Right ventricle myocardium inferior (tissue), 1 donor: ENCODE measurements at places on chromosomes 1 and 21. TPM values are rescaled to one million over a fixed set of nuclear protein-coding genes. Genes with fewer than 3 reads are reported as not detected.

DNA sequence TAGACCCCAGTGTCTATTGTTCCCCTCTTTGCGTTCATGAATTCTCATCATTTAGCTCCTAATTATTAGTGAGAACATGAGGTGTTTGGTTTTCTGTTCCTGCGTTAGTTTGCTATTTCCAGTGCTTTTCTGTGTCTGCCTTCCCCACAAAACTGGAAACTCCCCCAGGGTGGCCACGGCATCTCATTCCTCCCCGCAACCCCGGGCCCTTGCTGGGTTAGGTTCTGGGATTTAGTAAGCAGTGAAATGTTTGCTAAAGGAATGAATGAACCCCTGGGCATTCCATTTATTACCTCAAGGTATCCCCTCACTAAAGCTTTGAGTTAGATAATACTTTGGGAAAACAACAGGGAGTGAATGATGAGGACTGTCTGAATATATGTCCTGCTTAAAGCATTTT lies 142.9 kb downstream of the GLUL start:
- no peak for DNase-seq

- DNase-seq, result no peak
Observed at GRCh38 chr1:64073705-64074104, 129.7 kb upstream of the UBE2U start.

- DNase-seq, result no peak
Observed at GRCh38 chr1:173355281-173356031, 121.7 kb upstream of the PRDX6 start.

GRCh38 chr1:119010201-119010600 lies 22.1 kb upstream of the TBX15 start:
- DNase-seq, result no peak

AIM2 gene
- total RNA-seq, result 0.51 TPM

DNA sequence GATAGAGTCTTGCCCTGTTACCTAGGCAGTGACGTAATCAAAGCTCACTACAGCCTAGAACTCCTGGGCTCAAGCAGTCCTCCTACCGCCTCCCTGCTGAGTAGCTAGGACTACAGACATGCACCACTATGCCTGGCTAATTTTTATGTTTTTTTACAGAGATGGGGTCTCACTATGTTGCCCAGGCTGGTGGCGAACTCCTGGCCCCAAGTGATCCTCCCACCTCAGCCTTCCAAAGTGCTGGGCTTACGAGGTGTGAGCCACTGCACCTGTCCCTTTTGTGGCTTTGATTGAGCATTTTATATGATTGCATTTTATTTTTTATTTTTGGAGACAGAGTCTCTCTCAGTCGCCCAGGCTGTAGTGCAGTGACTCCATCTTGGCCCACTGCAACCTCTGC lies 25.8 kb downstream of the SDCCAG8 start:
- DNase-seq, result no peak

GRCh38 chr1:154157520-154158306 lies 2.8 kb upstream of the NUP210L start:
- DNase-seq, result no peak

DNA sequence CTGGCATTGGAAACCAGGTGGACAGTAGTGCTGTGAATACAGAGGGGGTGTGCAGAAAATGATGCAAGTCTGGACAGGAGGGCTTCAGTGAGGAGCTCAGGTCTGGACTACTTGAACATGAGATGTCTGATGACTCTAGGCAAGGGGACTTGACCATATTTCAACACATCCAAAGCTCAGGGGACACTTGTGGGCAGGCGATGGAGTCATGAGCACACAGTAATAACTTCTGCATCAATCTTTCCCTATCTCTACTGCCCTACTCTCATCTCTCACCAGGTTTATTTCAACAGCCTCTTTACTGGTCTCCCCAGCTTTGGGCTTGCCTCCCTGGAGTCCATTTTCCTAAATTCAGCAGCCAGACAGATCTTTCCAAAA lies 21.9 kb downstream of the FMO2 start:
- DNase-seq, result no peak

DNA sequence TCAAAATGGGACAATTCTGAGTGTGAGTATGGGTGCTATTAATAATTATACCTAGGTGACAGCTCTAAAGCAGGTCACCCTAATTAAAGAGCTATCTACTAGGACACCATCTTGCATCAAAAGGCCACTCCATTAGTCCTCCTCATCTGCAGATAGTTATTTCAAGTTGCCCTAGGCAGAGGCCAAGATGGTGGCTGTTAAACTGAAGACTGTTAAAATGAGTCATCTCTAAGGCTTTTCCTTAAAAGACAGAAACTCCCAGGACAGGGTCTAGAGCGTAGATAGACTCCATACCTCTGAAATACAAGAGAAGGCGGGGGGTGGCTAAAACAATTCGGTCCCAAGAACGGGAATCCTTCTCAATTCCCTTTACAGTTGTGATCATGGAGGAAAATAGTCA lies 4.5 kb upstream of the ZNF697 start:
- DNase-seq, result no peak

PAQR7 gene
- total RNA-seq, result 2.2 TPM
